KG1 (cell line): ENCODE measurements at places on chromosomes 12 and 14.

DNA sequence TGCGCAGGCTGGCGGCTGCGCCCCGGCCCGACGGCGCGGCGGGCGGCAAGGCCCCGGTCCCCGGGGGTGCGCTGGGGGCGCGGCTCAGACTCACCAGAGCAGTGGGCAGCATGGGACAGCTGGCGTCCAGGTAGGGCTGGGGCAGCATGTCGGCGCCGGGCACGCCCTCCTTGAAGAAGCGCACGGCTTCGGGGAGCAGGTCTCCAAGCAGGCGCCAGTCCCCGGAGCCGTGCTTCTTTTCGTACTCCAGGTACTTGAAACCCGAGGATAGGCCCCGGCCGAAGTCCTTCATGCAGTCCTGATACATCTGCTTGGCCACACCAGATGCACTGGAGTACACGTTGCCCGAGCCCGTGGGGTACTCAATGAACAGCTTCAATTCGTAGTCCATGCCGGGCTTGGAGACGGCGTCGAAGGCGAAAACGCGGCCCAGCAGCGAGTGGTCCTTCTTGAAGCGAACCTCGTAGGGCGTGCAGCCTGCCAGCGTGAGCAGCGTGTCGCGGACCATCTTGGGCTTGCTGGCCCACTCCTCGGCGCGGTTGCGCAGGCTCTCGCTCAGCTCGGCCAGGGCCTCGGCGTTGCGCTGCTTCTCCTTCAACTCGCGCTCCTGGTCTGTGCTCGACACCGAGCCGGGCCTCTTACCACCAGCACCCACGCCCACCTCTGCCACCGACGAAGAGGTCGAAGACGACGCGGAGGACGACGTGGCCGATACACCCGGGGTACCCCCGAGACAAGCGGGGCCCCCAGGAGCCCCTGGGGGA lies 2.2 kb downstream of the IRF2BPL start:
- DNase-seq = no peak

GRCh38 chr12:131536337-131536736 lies 174.6 kb upstream of the SFSWAP start:
- no peak for DNase-seq

- DNase-seq = no peak
Measured at GRCh38 chr14:39739796-39740195, 307.6 kb upstream of the FBXO33 start.

DNA sequence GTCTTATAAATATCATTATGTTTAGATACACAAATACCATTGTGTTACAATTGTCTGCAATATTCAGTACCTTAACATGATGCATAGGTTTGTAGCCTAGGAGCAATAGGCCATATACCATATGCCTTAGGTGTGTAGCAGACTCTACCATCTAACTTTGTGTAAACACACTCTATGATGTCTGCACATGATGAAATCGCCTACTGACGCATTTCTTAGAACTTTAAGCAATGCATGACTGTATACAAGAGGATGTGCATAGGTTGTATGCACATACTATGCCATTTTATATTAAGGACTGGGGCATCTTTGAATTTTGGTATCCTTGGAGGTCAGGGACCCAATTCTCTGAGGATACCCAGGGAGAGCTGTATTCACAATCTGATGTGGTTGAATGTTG lies 10.1 kb upstream of the BTG1 start:
- no peak for DNase-seq

GRCh38 chr12:26205941-26206340 lies 10.6 kb downstream of the SSPN start:
- DNase-seq = no peak

DNA sequence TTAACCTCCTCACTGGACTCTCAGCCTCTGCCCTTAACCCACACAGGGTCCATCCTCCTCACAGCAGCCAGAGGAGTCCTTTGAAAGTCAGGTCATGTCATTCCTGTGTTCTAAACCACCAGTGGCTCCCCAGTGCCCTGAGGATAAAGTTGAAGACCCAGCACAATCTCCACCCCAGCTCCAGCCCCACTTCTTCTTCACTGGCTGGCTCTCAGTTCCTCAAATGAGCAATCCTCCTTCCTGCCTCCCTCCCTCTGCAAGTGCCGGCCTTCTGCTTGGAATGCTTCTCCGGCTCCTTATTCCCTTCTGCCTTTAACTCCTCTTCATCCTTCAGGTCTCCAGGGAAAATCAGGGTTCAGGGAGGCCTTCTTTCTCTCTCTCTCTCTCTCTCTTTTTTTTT lies 32.0 kb upstream of the SPPL3 start:
- no peak for DNase-seq
